EH (cell line): ENCODE measurements at places on chromosomes 6 and 20.

- peak; percentile 41 for DNase-seq
These were observed 113.5 kb downstream of the TOX2 start for GRCh38 chr20:44028003-44028730.

DNA sequence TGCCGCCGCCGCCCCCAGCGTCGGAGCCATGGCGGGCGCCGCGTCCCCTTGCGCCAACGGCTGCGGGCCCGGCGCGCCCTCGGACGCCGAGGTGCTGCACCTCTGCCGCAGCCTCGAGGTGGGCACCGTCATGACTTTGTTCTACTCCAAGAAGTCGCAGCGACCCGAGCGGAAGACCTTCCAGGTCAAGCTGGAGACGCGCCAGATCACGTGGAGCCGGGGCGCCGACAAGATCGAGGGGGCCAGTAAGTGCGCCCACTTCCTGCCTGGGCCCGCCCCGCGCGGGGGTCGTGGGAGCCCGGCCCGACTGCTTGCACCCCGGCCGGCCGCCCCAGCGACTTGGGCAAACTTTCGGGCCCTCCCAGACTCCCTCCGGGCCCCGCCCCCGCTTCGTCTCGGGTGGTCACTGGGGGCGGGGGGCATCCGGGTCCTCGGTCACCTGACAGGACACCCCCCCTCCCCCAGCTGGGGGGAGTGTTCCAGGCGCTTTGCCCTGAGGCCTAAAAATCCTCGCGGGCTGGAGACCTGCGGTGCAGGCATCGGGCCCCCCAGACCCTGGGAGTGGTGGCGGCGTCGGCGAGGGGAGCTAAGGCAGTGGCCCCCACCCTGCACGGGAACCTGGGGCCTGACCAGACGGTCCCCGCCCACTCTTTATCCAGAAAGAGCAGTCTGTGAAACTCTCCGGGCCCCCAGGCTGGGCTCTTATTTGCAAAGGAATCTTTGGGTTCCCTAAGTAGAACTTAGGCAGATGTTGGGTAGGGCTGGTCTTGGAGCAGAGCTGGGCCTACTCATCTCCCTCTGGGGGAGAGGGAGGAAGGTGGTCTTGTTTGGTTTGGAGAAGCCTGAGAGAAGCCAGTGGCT, 501 bp downstream of the PLCG1 start:
- peak; percentile 71 for DNase-seq

DNA sequence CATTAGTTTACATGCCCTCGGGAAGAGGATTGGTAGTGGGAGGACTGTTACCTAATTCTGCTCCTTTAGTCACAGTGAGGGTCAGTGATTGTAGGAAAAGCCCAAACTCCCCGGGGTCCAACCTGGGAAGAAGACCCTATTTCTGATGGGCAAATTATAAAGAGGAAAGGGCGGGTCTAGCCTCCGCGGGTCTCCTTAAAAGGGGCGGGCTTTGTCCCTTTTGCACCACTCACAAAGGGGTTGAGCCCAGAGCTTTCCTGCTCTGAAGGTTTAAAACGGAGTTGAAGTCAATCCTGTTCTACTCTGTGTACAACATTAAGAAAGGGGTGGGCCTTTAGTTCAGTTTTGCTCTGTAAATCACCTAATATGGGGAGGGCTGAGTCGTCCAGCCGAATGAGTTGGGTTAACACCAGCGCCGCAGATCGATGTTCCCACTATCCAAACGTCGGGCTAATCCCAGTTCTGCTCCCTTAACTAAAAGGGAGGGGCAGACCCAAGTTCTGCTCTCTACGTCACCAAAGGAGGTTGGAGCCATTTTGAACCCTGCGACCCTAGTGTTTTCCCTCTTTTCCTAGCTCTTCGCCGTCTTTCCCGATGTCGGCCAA, 920 bp upstream of the RNF5 start:
- no peak for DNase-seq

- peak; percentile 71 for DNase-seq
These were observed 807 bp downstream of the LKAAEAR1 start for GRCh38 chr20:64083378-64083803.

GRCh38 chr20:26209171-26209941, 512.7 kb upstream of the ZNF337 start:
- DNase-seq, result peak; percentile 15

DNA sequence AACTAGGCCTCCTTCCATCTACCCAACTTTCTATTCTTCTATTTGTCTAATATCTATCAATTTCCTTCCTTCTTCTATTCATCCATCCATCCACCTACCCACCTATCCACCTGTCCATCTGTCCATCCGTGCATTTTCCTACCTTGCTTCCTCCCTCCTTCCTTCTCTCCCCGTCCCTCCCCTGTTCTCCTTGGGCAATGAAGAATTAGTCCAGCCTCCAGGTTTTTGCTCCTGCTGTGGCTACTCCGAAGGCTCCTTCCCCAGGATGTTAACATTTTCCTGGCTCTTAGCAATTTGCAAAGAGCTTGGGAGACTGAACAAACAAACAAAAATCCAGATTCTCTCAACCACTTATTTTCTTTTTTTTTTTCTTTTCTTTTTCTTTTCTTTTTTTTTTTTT, 81.6 kb downstream of the KCNB1 start:
- DNase-seq, result peak; percentile 63

- DNase-seq, result no peak
These were observed 4.0 kb upstream of the GABRR1 start for GRCh38 chr6:89221129-89221528.

- peak; percentile 20 for DNase-seq
These were observed 36.6 kb downstream of the ABHD12 start for GRCh38 chr20:25353747-25354705.

DNA sequence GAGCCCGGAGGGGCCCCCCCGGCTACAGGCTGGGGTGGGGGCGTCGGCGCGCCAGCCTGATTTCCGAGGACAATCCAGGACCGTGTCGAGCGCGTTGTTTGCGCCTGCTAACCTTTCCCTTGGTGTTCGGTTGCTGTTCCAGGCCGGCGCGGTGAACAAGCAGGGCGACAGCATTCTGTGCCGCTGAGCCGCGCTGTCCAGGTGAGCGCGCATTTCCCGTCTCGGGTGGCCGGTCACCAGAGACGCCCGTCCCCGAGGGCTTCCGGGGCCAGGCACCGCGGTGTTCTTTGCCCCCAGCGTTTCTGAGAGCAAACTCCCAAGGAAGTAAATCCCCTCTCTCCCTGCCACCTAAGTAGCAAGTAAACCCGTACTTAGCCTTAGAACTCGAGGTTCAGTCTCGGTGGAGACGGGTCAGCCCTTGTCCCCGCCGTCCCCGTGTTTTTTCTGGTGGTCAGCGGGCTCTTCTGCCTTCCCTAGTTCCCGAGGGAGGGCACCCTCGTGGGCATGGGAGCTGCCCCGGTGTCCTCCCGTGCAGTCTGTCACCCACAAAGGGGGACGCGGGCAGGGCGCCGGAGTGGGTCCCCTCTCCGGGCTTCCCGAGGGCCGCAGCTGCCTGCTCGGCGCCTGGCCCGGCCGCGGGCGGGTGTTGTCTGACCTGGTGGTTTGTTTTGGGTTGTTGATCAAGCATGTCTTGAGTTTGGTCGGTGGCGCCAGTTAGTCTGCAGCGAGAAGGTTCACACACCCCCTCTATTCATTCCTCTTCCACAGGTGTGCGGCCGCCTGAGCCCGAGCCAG, 1.5 kb downstream of the ID4 start:
- peak; percentile 27 for DNase-seq

- peak; percentile 9 for DNase-seq
These were observed 11.9 kb upstream of the ME1 start for GRCh38 chr6:83442752-83443151.

- no peak for DNase-seq
These were observed 52.8 kb downstream of the TOMM6 start for GRCh38 chr6:41840326-41840725.

DNA sequence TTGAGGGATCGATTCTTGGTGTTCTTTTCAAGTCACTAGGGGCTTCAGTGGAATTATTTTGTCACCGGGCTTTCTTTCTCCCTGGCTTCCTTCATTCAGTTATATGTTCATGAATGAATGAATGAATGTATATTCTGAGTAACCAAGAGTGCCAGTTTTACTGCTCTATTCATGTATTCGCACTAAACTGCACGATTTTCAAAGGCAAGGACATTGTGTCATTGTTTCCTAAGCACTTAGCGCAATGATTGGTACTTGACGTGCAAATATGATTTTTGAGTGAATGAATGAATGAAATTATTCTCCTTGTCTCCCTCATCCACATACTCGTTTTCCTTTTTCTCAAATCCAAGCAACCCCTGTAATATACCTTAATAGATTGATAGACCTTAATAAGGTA, 822 bp downstream of the AFG1L start:
- DNase-seq, result no peak

- no peak for DNase-seq
These were observed 211.9 kb downstream of the GMDS start for GRCh38 chr6:2033544-2033943.

- peak; percentile 27 for DNase-seq
These were observed 697.6 kb downstream of the HACE1 start for GRCh38 chr6:104162036-104162669.

DNA sequence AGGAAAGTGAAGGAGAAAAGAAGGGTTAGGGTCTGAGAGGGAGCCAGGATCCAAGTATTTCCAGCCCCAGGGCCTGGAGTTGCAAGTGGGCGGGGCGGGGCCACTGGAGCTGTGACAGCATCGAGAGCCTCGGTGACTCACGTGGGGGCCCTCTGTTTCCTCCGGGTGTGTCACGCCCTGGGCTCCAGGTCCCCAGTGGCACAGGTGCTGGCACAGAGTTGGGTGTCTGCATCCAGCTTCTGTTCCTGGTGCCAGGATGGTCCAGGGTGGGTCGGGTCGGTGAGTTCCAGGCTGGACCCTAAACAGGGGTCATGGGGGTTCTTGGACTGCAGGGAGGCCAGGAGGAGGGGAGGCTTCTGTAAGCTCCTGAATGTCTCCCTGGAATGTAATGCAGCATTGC, 16.7 kb downstream of the RAET1L start:
- DNase-seq, result peak; percentile 7

GRCh38 chr6:169899481-169900145, 148.2 kb downstream of the ERMARD start:
- no peak for DNase-seq

GRCh38 chr6:166258854-166259276, 49.3 kb downstream of the PRR18 start:
- DNase-seq, result no peak

GRCh38 chr6:114312931-114313330, 29.9 kb downstream of the HS3ST5 start:
- DNase-seq, result peak; percentile 9

DNA sequence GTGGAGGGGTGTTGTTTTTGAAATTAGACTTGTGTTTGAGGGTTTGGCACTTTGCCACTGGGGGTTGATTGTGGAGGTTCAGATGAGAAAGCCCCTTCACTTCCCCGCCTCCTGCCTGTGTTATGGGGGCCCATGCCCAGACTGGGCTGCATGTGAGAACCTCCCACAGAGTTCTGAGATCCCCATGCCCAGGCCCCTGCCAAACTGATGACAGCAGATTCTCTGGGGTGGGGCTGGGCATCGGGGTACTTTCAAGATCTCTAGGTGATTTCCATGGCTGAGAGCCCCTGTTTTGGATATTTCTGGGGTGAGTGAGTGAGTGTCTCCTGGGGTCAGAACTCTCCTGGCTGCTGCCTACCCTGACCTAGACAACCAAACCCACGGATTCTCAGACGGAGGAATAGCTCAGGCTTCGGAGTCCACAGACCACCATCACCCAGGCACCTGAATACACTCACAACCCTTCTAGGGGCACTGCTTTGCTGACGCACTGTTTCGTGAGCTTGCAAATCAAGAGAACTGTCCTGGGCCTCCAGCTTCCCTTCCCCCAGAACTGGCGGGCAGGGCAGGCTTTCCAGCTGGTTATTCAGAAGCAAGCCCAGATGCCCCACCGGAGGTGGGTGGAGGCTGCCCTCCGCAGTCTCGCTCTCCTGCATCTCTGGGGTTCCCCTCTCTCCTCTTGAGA, 6.3 kb downstream of the BCAS1 start:
- DNase-seq, result no peak

DNA sequence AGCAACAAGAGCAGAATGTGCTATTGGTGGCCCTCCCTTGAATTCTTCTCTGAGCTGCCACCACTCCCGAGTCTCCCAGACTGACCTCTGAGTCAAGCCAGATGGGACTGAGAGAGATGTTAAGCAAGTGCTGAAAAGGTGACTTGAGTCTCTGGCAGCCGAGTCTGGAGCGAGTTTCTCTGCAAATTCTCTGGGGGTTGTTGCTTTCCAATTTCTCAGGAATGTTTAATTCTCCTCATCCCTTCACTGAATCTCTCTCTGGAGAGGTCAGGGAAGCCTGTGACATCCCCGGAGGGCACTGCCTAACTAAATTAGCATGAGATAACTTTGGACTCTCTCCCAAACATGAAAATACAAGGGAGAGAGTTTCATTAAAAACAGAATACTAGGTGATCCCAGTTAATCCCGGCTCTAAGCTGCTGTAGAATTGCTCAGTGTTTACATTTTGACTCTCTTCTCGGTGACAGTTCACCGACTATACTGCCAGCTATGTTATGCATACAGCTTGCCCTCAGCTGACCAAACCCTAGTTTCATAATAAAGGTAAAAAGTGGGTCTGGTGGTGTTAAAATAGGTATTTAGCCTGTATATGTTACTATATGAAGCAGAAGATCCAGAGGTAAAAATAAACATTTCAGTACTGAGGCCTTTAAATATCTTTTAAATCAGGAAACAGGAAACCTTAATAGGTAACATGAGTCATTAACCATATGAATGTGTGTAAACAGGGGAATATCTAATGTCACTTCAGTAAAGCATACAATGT, 157.9 kb downstream of the FOXC1 start:
- peak; percentile 83 for DNase-seq

- no peak for DNase-seq
These were observed at the start of gene PHACTR3 for GRCh38 chr20:59603781-59604541. Gene PHACTR3 (plus strand): TSS chr20:59604540. CDS start chr20:59605015, 475 bp downstream.

- no peak for DNase-seq
These were observed 67.1 kb downstream of the SCAF8 start for GRCh38 chr6:154800338-154800737.

- DNase-seq, result no peak
These were observed 10.2 kb downstream of the CHMP4B start for GRCh38 chr20:33821270-33821836.

DNA sequence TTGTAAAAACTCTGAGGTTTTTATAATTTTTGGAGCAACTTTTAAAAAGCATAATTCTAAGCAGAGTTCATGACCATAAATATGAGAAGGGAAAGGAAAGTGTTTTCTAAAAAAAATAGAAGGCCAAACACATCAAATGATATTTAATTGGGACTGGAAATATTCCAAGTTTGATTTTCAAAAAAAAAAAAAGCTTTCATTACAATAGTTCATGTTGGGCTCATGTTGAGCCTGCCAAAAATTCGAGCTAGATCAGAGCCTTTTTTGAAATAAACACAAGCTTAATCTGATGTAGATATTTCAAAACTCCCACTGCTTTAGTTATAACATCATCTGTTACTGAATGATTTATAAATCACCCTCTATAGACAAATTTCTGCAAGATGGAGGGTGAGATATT, 163.4 kb upstream of the DEFB112 start:
- no peak for DNase-seq

GRCh38 chr6:168865-169455, 123.3 kb upstream of the DUSP22 start:
- DNase-seq, result peak; percentile 52
